Fibroblast of gingiva (primary cell): ENCODE measurements at places on chromosomes 2 and 18.

GRCh38 chr2:150097901-150098531, 389.5 kb downstream of the RND3 start:
- peak; percentile 19 for DNase-seq

DNA sequence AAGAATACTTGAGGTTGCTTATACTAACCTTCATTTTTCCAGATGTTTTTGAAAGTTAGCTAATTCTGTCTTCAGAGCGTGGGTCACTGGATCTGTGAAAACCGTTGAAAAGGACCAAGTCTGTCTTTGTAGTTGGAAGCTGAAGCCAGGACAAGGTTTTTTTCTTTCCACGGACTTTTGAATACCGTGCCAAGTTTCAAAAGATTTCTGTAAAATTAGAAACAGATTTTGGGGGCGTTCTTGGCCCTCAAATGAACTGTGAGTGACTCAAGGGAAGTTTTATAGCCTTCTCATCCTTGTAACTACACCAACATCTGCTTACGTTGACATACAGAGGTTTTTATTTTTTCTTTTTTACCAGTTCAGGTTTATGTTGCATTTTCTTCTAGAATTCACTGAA, at the start of gene FAP:
FAP (minus strand) TSS at position 152 of the 400 bp plus-strand sequence; CDS start at position 34, 118 bp downstream.
- DNase-seq = peak; percentile 91

GRCh38 chr18:23950644-23951043, 63.9 kb upstream of the TTC39C start:
- no peak for DNase-seq

DNA sequence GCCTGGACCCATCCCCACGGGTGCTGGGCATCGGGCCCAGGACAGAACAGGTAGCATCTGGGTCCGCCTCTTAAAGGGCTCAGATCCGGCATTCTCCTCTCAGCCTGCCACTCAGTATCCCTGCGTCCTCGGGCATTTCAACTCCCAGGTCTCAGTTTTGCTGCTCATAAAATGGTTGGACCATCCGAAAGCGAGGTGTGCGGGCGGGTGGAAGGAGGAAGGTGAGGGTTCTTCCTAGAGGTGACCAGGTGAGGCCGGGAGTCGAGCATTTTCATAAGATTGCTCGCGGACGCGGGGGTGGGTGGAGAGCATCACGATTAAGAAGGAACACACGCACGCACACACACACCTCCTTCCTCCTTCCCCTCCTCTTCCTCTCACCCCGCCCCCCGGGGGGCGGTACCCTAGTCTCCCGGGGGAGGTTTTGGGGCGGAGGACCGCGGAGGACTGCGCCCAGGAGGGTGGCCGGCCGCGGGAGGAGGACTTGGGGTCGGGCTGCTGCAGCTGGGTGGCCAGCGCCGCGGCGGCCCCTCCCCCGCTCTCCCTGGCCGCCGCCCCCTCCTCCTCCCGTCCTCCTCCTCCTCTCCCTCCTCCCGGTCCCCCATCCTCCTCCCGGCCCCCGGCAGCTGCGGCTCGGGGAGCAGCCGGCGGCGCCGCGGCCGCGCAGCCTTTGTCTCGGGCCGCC, 97.9 kb upstream of the GPR45 start:
- no peak for DNase-seq
